ENCODE measurements at places on chromosomes 7 and 10.

- no peak for DNase-seq
Measured at GRCh38 chr7:143222782-143223181, 945 bp downstream of the TAS2R40 start.

DNA sequence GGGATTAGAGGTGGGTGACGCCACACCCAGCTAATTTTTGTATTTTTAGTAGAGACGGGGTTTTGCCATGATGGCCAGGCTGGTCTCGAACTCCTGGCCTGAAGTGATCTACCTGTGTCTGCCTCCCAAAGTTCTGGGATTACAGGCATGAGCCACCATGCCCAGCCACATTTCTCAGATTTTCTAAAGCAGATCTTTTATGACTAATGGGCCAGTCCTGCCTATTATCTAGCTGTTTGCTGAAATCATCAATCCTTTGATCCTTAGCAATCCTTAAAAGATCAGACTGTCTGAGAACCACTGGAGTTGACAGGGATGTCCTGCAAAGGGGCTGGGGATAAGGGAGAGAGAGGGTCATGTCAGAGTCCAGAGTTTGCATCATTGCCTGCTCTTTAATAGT lies 21.2 kb upstream of the ABCA13 start:
- DNase-seq = no peak

DNA sequence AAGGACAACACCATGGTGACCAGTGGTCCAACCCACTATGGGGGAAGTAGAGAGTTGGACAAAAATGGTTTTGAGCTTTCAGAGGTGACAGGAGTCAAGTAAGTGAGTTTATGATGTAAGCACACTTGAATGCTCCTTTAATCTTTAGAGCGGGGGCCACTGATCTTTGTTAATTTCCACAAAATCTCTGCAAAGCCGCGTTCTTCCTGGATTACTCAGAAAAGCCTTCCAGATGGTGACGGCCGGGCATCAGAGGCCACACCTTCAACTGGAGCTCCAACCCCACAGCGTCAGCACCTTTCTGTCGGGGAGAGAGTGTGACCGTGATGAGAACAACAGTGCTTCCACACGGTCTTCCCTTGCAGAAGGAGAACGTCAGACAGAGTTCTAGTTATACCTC lies 35.2 kb upstream of the KLF6 start:
- no peak for DNase-seq

DNA sequence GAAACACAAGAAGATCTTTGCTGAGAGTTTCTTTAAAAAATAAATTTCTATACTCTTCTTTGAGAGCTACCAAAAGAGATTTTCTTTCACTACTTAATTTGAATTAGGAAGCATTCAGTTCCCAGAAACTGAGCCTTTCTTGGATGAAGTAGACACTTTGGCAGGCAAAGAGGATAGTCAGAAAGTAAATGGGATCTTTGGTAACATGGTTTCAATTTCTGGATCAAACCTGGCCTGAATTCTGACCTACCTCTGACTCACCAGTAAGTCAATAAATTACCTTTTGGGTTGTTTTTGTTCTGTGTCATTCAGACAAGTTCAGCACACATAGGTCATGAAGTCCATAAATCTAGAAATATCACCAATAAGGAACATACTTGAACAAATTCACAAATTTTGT lies 26.8 kb upstream of the CABCOCO1 start:
- no peak for DNase-seq

GRCh38 chr7:130071701-130072622 lies 1.6 kb downstream of the KLHDC10 start:
- DNase-seq = peak; percentile 68

DNA sequence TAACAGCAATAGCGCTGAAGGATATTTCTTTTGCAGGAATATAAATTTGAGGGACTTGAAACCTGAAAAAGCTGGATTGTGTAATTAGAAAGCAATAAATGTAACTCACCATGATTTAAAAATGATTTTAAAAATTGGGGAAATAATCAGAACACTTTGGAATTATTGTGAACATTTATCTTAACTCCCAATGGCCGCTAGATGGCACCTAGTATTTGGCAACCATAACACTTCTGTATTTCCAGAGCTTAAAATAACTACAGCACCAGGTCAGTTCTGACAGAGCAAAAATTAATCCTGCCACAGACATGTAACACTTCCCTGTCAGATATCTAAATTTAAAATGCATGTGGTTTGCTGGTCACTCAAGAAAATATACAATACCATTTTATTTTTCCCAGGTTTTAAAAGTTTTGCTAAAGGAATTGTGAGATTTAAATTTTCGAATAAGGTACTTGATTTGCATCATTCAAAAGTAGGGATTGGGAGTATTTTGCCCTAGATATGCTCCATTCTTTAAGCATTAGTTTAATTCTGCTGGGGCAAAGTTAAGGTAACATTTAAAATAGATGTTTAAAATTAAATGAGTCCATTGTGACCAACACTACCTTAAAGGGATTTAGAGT lies 144.5 kb downstream of the PPP1R3A start:
- no peak for DNase-seq

- DNase-seq = no peak
Measured at GRCh38 chr10:71271662-71272055, 47.4 kb upstream of the SLC29A3 start.

GRCh38 chr10:15374156-15374555 lies 3.1 kb upstream of the FAM171A1 start:
- peak; percentile 4 for DNase-seq

DNA sequence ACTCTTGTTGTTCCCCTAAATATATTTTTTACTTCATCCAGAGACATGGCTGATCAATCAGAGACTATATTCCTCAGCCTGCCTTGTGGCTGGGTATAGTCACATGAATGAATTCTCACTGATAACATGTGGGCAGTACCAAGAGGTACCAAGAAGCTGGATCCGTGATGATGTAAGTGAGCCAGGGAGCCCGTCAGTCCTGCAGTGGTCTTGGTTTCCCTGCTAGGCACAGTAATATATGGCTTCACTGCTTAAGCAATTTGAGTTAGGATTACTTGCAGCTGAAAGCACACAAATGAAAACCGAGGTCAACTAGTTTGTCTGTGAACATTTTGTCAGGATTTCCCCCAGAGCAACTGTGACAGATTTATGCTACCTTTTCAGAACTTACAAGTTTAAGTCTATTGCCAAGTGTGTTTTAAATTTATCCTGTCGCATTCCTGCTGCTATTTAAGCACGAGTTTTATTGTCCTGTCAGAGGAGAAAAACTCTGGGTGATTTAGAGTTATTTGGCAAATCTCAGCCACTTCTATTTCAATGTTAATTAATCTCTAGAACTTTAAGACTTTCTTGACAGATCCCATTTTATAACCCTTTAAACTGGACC lies 381.8 kb downstream of the PHF14 start:
- no peak for DNase-seq

- no peak for DNase-seq
Measured at GRCh38 chr10:86048973-86049372, 317.6 kb downstream of the GRID1 start.

GRCh38 chr10:79287973-79288723 lies 59.1 kb upstream of the PPIF start:
- DNase-seq = no peak

DNA sequence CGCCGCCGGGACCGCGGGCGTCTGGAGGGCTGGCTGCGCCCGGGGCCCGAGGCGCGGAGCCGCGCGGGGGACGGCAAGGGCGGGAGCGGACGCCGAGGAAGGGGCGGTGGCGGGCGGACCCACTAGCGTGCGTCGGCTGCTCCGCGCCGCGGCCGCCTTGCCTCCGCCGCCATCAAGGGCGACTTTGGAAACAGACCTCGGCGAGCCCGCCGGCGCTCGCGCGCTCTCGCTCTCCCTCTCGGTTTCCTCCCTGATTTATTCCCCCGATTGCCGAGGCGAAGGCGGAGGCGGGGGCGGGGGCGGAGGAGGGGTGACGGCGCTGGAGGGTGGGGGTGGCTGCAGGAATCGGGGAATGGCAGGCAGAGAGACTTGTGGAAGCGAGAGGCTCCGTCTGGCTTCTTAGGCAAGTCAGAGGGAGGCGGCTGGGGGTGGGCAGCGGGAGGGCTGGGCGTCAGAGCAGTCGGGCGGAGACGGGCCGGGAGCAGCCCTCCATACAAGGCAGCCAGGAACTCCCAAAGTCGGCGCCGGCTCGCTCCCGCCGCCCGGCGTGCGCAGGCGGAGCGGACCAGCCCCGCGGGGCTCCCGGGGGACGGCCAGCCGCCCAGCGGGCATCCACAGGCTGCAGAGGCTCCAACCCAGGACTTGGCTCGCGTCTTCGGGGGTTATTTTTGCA lies at the start of gene CACNA2D1:
CACNA2D1 (minus strand) TSS at position 231 of the 673 bp plus-strand sequence.
- DNase-seq = no peak

GRCh38 chr7:99031496-99031895 lies 112.4 kb downstream of the SMURF1 start:
- DNase-seq = no peak

DNA sequence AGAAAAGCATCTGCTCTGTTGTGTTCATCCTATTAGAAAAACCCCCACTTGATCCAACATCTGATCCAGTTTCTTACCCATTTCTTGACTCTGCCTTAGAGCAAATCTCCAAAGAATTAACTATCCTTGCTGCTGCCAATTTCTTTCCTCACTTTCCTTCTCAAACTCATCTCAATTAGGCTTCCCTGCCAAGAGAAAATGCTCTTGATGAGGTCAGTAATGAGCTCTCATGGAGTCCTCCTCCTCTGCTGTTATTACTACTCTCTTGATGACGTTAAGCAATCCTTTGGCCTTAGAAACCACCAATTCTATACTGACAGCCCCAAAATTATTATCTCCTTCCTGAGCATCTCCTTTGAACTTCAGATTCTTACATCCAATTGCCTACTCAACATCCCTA lies 162.0 kb upstream of the FAM13C start:
- DNase-seq = no peak

- no peak for DNase-seq
Measured at GRCh38 chr7:144468990-144469732, 65.7 kb upstream of the NOBOX start.

GRCh38 chr7:157854066-157854891 lies 517.5 kb downstream of the DNAJB6 start:
- no peak for DNase-seq
